Activated T-helper 1 cell treated with anti-CD3 and anti-CD28 coated beads, Interleukin-2, amount 50 U/mL, for 16 hours (primary cell): ENCODE measurements at places on chromosomes 1 and 21.

DNA sequence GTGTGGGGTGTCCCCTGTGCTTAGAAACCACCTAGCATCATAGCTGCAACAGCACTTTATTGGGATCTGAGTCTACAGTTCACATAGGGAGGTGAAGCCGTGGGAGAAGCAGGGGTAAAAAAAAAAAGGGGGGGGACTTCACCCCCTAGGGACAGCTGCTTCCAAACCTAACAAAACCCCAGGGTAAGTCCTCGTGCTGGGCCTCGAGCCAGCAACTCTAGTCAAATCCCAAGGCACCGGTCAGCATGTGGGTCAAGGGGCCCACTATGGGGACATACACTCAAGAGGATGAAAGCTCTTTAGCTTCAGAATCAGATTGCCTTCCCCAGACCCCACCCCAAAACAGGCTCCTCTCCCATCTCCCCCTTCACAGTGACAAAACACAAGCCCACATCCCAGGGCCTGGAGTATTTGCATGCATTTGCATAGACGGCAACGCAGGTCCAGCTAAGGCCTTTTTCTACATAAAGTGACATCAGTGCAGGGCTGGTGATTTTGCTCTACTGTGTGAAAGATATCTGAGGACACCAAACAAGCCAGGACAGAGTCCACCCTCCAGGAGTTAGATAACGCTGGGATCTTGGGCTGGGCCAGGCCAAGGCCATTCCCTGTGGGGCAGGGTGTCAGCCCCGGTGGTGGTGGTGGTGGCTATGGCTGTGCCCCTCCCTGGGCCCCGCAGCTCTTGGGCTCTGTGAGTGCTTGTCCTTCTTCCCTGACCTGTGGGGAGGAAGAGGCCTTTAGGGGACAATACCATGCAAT is 8.1 kb upstream of the PMVK start:
- DNase-seq = no peak

DNA sequence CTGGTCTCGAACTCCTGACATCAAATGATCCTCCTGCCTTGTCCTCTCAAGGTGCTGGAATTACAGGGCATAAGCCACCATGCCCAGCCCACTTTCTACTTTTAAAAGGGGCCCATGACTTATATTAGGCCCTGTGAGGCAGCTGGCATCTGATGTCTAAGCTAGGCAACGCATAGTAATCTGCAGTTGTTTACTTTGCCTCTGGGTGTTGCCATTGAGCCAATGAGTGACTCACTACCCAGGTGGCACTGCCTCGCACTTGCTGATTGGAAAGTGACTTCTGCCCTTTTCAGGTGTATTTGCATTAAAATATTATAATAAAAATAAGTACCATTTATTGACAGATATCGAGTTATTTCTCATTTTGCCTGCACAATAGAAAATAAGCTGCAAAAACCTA is 84.9 kb downstream of the KIF14 start:
- no peak for DNase-seq

- no peak for DNase-seq
These were observed 7.7 kb upstream of the HPCA start for GRCh38 chr1:32878637-32879041.

- DNase-seq = no peak
These were observed 2.7 kb downstream of the USP25 start for GRCh38 chr21:15732290-15732995.

DNA sequence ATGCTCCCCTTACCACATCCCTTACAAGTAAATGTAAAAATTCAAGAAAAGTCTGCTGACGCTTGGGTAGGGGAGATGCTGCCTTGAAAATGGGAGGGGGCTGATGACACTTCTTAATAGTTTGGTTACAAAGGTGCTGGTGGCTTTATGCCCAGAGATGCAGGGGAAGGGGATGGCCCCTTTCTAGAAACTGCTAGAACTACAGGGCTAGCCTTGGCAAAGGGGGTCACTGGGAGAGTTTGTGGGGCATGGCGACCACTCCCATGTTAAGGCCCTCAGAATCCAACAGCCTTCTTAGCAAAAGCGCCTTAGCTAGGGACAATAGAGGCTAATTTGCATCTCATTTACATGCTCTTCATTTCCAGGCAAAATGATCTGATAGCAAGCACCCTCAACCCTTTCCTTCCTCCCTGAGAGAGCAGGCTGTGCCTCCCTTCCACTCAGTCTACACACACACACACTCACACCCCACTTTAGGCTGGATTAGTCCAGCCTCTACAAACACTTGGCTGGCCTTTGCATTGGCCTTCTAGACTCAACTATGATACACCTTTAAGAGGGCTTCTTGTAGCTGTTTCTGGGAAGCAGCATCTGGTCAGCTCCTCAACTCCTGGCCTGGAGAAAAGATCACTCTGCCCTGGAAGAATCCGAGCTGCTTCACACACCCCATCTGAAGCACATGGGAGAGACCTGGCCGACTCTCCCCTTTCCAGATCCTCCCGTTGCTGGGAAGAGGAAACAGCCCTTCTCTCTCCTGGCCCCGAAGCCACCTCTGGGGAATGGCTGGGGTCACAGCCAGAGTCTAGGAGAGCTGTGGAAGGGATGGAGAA is 1.7 kb downstream of the SEMA6C start:
- no peak for DNase-seq

DNA sequence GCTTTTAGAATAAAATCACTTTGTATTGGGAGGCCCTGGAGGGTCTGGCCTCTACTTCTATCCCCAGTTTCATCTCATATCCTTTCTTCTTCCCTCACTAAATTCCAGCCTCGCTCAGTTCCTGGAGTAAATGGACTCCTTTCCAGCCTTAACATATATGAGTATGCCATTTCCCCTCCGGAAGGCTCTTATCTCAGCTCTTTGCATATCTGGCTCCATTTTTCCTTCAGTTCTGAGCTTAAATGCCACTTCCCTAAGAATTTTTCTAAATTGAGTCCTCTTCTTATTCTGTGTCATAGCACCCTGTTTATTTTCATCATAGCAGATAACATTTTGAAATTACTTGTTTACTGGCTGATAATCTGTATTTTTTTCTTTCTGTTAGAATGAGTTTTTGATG is 20.2 kb upstream of the DUSP10 start:
- no peak for DNase-seq

GRCh38 chr1:6535214-6535613 is 19.1 kb downstream of the NOL9 start:
- no peak for DNase-seq

- no peak for DNase-seq
These were observed 10.9 kb downstream of the ARHGEF2 start for GRCh38 chr1:155967341-155968050.

- peak; percentile 88 for DNase-seq
These were observed at the start of gene OTUD3 for GRCh38 chr1:19882111-19883071. Gene OTUD3, plus strand, starts transcription at chr1:19882395. Its CDS starts 119 bp downstream, at chr1:19882514.

DNA sequence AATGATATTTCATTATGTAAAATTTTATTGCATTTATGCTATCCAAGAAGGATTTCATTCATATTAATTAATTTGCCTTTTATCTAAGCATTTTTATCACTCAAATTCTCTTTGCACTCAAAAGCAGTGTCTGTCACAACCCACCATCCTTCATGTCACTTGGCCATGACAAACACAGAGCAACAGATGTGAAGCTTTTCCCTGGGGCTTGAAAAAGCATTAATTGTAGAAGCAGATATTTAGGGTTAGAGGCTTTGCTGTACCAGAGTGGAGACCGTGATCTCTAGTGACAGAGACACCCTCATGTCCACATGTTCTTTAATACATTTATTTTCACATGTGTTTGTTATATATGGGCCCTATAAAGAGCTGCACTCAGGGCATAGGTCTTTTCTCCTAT is 230.5 kb downstream of the SPATA17 start:
- no peak for DNase-seq

DNA sequence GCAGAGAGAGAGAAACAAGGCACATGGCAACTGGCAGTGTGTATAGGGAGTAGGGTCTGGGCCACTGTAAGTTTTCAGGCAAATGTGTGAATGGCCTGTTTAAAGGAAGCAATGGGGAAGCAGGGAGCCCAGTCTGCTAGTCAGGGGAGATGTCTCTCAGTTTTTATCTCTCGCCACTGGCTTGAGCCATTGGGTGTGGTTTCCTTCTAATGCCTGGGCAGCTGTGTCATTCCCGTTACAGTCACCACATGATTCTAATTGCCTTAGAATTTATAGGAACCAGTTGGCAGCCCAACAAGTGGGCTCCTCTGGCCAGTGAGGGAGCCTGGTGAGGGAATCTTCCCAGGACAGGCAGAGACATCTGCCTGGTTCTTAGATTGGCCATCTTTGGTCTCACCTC is 182.4 kb downstream of the DISC1 start:
- DNase-seq = no peak

- DNase-seq = no peak
These were observed 3.3 kb downstream of the PLK3 start for GRCh38 chr1:44803312-44804095.

GRCh38 chr1:150567341-150567716 is 12.1 kb downstream of the MCL1 start:
- DNase-seq = peak; percentile 35

GRCh38 chr1:165408518-165408917 is 36.4 kb downstream of the RXRG start:
- no peak for DNase-seq

GRCh38 chr1:5554111-5554510 is 438.1 kb downstream of the NPHP4 start:
- no peak for DNase-seq

GRCh38 chr1:59639266-59639665 is 175.5 kb upstream of the HOOK1 start:
- no peak for DNase-seq
